ENCODE measurements at places on chromosomes 12 and 14. TPM values are rescaled to one million over a fixed set of nuclear protein-coding genes. Genes with fewer than 3 reads are reported as not detected.
A peak's percentile ranks its signal among the peaks of the same experiment; 100 is the strongest.

Gene PMCH
- total RNA-seq, result not detected

Gene RNF212B
- not detected for total RNA-seq

Gene FMNL3
- total RNA-seq, result 8.8 TPM

DNA sequence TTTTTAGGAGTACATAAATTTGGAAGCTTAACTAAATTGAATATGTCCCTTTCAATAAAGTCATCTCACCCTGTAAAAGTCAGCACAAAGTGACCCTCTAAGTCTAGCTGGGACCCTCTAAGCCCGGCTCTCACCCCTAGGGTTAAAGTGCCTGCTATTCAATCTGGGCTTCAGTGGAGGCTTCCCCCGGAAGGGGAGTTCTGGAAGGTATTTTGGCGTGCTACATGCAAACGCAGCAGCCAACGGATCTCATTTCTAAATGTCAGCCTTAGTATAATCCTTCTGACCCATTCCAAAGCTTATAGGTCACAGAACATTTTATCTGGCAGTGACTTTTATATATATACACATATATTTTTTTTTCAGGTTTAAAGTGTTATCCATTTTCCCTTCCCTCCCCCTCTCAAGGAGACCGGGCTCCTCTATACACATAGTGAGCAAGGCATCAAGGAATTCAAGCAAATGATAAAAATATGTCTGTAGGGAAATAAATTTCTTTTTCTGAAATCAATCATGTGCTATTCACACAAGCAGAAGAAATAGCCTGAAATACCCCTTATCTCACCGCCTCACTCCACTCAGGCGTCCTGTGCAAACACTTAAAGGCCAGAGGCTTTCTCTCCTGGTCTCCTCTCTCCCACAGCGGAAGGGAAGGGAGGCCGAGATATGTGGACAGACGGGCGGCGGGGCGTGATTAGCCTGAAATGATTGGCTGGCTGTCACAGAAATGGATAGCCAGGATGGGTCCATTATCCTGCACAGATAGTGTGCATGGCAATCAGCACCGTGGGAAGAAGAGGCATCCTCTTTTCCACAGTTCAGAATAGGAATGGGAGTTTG lies 301.7 kb downstream of the GALC start:
- DNase-seq, result no peak

Gene TDRD9
- not detected for total RNA-seq

Gene CELA1
- not detected for total RNA-seq

GRCh38 chr14:89443042-89443629 lies 26.1 kb upstream of the FOXN3 start:
- no peak for DNase-seq

DNA sequence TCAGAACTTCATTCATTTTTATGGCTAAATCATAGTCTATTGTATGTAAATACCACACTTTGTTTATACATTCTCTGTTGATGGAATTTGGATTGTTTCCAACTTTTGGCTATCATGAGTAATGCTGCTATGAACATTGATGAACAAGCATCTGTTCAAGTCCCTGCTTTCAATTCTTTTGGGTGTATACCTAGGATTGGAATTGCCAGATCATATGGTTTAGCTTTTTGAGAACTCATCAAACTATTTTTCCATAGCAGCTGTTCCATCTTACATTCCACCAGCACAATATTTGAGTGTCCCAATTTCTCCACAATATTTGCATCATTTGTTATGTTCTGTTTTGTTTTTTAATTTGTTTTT lies 52.3 kb upstream of the CCND2 start:
- no peak for DNase-seq

- DNase-seq, result no peak
Measured at GRCh38 chr12:108738170-108738569, 6.9 kb upstream of the CORO1C start.

- DNase-seq, result peak; percentile 69
Measured at GRCh38 chr14:104794099-104794498, 1.4 kb downstream of the AKT1 start.

Gene TMEM132C
- not detected for total RNA-seq

GRCh38 chr14:88168498-88169165 lies 154.4 kb downstream of the KCNK10 start:
- DNase-seq, result no peak

- DNase-seq, result no peak
Measured at GRCh38 chr14:99506276-99506675, 25.1 kb downstream of the CCNK start.

Gene PIWIL1
- not detected for total RNA-seq

Gene TAS2R8
- not detected for total RNA-seq

GRCh38 chr12:131901431-131902331 lies 7.3 kb downstream of the ULK1 start:
- no peak for DNase-seq

- DNase-seq, result no peak
Measured at GRCh38 chr12:108635201-108635996, 1.7 kb upstream of the SELPLG start.

GRCh38 chr12:90510948-90511347 lies 444.0 kb downstream of the CCER1 start:
- DNase-seq, result no peak

- DNase-seq, result no peak
Measured at GRCh38 chr14:104895207-104895785, 29.4 kb upstream of the PLD4 start.

GRCh38 chr12:56682323-56682722 lies 5.8 kb downstream of the PTGES3 start:
- no peak for DNase-seq

Gene GOLT1B
- 97.8 TPM for total RNA-seq

GRCh38 chr14:91891721-91892220 lies 24.4 kb upstream of the TC2N start:
- DNase-seq, result peak; percentile 94

Gene PAH
- total RNA-seq, result 0.36 TPM

- peak; percentile 44 for DNase-seq
Measured at GRCh38 chr12:122395319-122395718, 27.1 kb downstream of the CLIP1 start.

DNA sequence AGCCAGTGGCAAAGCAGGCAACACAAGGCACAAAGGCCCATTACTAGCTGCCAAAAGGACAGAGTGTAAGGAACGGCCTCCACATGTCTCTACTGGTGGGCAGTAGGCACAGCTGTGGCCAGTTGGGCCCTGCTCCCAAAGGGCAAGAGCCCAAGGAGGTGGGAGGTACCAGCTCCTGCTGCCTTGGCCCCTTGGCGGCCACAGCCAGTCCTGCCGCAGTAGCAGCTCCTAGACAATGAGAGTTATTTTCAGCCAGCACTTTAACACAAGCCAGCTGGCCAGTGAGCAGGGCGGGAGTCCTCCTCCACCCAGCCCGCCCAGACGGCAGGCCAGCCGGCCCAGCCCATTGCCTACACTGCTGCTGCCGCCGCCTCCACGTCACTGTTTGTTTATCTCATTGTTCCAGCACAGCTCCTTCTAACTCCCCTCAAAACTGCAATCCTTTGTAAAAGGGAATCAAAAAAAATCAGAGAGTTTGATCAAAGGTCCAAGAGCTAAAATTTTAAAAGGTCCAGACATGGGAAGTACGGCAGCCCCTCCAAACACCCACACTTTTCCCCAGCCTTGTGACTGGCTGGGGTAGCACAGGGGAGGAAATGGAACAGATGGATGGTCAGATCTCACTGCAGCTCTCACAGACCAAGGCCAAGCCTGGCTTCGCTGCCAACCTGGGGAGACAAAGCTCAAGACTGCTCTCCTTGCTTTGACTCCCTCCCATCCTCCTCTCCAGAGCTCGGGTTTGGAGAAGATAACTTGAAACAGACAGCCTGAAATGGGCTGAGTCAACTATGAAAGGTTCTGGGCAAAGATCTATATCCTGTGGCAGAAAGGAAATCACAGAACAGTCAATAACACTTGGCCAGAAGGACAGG lies 33.5 kb downstream of the FMNL3 start:
- peak; percentile 98 for DNase-seq

Gene KCNC2
- total RNA-seq, result not detected

Gene TRPV4
- 0.20 TPM for total RNA-seq

Gene SLC2A14
- not detected for total RNA-seq

- no peak for DNase-seq
Measured at GRCh38 chr12:108823804-108824203, 33.6 kb downstream of the SSH1 start.

GRCh38 chr12:26226629-26227360 lies 31.4 kb downstream of the SSPN start:
- peak; percentile 19 for DNase-seq

- DNase-seq, result no peak
Measured at GRCh38 chr14:32710231-32710671, 228.4 kb upstream of the NPAS3 start.

GRCh38 chr12:123743002-123743401 lies 19.1 kb upstream of the DNAH10 start:
- no peak for DNase-seq

- peak; percentile 78 for DNase-seq
Measured at GRCh38 chr12:127293507-127294310, 973.3 kb upstream of the TMEM132C start.

Gene BDKRB2
- 8.0 TPM for total RNA-seq

DNA sequence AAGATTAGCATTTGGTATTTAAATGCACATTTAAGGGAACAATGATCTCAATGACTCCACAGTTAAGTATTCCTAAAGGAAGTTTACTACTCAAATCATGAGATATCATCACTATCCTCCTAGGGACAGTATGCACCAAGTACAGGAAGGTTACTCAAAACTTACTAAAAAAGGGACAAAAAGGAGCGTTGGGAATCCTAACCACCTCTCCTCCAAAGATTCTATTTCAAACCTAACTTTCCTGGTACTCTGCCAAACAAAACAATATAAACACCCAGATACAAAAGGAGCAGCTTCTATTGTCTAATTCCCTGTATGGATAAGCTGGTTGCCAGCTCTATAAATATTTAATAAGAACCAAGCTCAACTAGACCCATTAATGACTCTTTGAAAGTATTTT lies 377.7 kb downstream of the NUAK1 start:
- DNase-seq, result no peak

Gene CBLN3
- total RNA-seq, result not detected

GRCh38 chr14:77503138-77503537 lies 4.5 kb upstream of the ISM2 start:
- no peak for DNase-seq

Gene MLH3
- total RNA-seq, result 9.0 TPM

Gene DAO
- not detected for total RNA-seq

DNA sequence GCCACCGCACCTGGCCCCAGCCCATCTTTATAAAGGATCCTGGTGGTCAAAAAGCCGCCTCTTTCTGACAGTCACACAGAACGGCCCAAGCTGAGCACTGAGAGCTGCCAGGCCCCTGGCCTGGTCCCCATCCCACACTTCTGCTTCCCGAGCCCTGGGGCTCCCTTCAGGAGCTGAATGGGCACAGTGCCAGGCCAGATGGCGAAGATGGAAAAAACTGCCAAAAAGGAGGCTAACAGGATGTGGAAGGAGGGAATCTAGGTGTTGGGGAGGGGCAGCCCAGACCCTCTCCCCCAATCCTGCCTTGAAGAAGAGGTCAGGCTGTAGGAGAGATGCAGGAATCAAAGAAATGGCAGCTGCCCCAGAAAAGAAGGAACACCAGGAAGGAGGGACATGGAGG lies 5.0 kb downstream of the LPAR5 start:
- no peak for DNase-seq

DNA sequence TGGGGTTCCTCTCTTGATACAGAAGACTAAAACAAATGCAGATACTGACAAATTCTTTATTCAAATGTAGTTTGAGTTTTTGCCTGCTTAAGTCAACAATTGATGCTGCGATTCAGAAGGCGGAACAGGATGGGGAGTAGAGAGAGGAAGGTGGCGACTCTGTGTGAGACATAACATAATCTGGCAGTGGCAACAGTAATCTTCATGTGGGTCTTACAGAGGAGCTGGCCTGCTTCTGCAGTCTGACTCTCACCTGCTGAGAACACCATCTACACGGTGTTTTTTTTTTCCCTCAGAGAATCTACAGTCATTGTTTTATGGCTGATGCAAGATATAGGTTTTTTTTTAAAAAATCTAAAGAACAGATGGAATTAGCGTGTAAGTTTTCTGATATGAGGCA lies 10.1 kb downstream of the CCDC92 start:
- DNase-seq, result no peak

Gene KRT71
- total RNA-seq, result not detected

- DNase-seq, result peak; percentile 36
Measured at GRCh38 chr14:56119201-56119981, 1.2 kb downstream of the PELI2 start.

GRCh38 chr14:72606879-72607278 lies 287.0 kb downstream of the DPF3 start:
- no peak for DNase-seq

DNA sequence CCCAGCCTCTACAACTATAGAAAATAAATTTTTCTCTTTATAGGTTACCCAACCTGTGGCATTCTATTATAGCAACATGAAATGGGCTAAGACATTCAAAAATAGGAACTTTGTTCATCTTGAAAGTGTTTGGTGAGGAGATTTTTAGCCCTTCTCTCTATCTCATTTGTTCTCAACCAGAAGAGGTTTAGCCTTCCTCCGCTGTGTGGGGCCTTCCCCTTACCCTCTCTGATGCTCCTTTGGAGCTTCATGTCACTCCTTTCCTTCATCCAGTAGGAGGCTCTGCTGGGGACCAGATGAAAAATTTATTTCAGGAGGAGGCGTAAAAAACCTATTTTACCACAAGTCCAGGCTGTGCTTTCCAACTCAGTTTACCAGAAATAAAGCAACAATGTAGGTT lies 94.1 kb downstream of the RTN1 start:
- no peak for DNase-seq

- no peak for DNase-seq
Measured at GRCh38 chr12:103423516-103423910, 72.3 kb downstream of the C12orf42 start.

Gene RNASE3
- total RNA-seq, result not detected

GRCh38 chr12:92467886-92468285 lies 234.9 kb upstream of the PLEKHG7 start:
- no peak for DNase-seq

- no peak for DNase-seq
Measured at GRCh38 chr12:11273449-11273848, 3.9 kb upstream of the PRB3 start.
